ENCODE measurements at places on chromosomes 7 and 10. TPM values are rescaled to one million over a fixed set of nuclear protein-coding genes. Genes with fewer than 3 reads are reported as not detected.

DNA sequence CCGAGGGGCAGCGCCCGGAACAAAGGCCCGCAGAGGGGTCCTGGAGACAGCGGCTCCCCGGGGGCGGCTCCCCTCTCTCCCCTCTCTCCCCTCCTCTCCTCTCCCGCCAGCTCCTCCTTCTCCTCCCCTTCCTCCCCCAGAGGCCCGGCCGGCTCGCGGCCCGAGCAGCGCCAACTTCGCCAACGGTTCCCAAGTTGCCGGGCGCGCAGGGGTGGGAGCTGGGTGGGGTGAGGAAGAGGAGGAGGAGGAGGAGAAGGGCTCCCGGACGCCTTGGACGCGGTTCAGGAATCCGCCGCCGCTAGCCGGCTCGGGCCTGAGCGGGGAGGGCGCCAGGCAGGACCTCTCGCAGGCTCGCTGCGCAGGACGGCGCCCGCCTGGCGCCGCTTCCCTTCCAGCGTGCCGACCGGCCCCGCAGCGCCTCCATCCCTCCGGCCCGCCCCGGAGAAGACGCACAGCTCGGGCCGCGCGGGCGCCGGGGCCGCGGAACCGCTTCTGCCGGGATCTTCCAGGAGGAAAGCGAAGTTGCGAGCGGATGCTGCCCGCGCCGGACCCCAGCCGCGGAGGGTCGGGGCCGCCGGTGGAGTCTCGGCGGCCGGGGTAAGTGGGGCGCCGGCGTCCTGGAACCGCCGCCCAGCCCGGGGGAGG lies at the start of gene CHST3:
Gene CHST3 (plus strand): TSS at position 298 of the 645 bp plus-strand sequence. CDS start 41,448 bp downstream, outside the sequence.
- no peak within 1 kb of the TSS for H3K27ac ChIP-seq
- H3K27me3 ChIP-seq, result peaks cover 57% of the 10 kb centered on the region
- DNase-seq, result no peak

The INA gene
- not detected for total RNA-seq

The MYL10 gene
- total RNA-seq, result not detected

GRCh38 chr10:54066646-54067045 lies 734.4 kb downstream of the PCDH15 start:
- no peaks in the 10 kb centered on the region for H3K4me1 ChIP-seq
- H3K4me3 ChIP-seq, result no peak overlapping the region
- H3K36me3 ChIP-seq, result no peaks in the 10 kb centered on the region
- DNase-seq, result no peak

DNA sequence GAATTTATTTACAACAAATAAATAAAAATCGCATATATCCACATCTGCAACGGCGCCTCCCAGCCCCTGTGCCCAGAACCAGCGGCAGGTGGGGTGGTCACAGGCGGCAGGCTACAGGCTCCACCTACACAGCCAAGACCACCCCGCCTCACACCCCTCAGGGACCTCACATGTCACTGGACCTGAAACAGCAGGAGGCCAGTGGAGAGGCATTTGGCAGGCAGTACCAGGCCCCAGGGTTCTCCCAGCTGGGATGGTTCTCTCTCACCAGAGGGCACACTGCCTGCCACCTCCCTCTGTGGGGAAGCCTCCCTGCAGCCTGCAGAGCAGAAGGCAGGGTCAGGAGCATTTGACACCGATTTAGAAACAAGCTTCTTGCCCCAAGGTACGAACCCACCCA lies 81.5 kb downstream of the MAD1L1 start:
- H3K27me3 ChIP-seq, result no peaks in the 10 kb centered on the region
- peaks cover 19% of the 10 kb centered on the region for H3K36me3 ChIP-seq
- no peak for DNase-seq
- H3K4me3 ChIP-seq, result no peak overlapping the region

- DNase-seq, result no peak
- H3K4me1 ChIP-seq, result peaks cover 3% of the 10 kb centered on the region
- H3K27ac ChIP-seq, result no peak overlapping the region
- no peaks in the 10 kb centered on the region for H3K36me3 ChIP-seq
- H3K27me3 ChIP-seq, result no peaks in the 10 kb centered on the region
- no peak overlapping the region for H3K4me3 ChIP-seq
These were observed 4.9 kb upstream of the SRI start for GRCh38 chr7:88224601-88225275.

GRCh38 chr7:17370901-17371585 lies 72.6 kb downstream of the AHR start:
- H3K36me3 ChIP-seq, result no peaks in the 10 kb centered on the region
- no peak overlapping the region for H3K27ac ChIP-seq
- no peak for DNase-seq
- no peak overlapping the region for H3K4me3 ChIP-seq

The PALD1 gene
- total RNA-seq, result 0.36 TPM

- peak overlapping the region; percentile 20 for H3K27ac ChIP-seq
- no peak for DNase-seq
- H3K27me3 ChIP-seq, result no peaks in the 10 kb centered on the region
- H3K4me3 ChIP-seq, result no peak overlapping the region
- H3K4me1 ChIP-seq, result peaks cover 29% of the 10 kb centered on the region
These were observed 219.6 kb downstream of the ELFN1 start for GRCh38 chr7:1889556-1890181.

- no peak for DNase-seq
- H3K4me1 ChIP-seq, result no peaks in the 10 kb centered on the region
- no peak overlapping the region for H3K4me3 ChIP-seq
- H3K27ac ChIP-seq, result no peak overlapping the region
- no peaks in the 10 kb centered on the region for H3K36me3 ChIP-seq
- no peaks in the 10 kb centered on the region for H3K27me3 ChIP-seq
These were observed 70.1 kb downstream of the ITPRID1 start for GRCh38 chr7:31583942-31584341.

The FLNC gene
- 0.93 TPM for total RNA-seq

- H3K27ac ChIP-seq, result no peak overlapping the region
- DNase-seq, result no peak
- no peak overlapping the region for H3K4me3 ChIP-seq
- no peaks in the 10 kb centered on the region for H3K36me3 ChIP-seq
- H3K27me3 ChIP-seq, result no peaks in the 10 kb centered on the region
These were observed 13.2 kb downstream of the SHOC2 start for GRCh38 chr10:110932505-110933180.

GRCh38 chr10:113108194-113108835 lies 158.3 kb downstream of the TCF7L2 start:
- H3K36me3 ChIP-seq, result no peaks in the 10 kb centered on the region
- H3K27ac ChIP-seq, result no peak overlapping the region
- no peak overlapping the region for H3K4me3 ChIP-seq
- no peak for DNase-seq

The TMEM26 gene
- total RNA-seq, result not detected
